ENCODE measurements at places on chromosomes 2 and 18.

DNA sequence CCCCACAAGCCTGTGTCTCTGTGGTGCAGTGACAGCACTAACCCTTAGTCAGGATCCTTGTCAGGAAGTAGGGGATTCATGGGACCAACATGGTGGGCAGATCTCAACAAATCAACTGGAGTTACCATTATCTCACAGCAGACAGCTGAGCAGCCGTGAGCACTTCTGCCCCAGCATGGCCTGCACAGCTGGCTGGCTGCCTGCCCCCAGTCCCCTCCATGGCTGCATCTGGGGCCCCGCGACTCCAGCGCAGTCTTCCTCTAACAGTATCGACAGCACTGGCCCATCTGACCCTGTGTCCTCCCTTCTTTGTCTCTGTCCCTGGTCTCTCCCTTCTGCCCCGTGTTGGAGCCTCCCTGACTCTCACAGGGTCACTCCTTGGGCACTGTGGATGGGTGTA lies 4.7 kb upstream of the ADCY3 start:
- no peak for DNase-seq

DNA sequence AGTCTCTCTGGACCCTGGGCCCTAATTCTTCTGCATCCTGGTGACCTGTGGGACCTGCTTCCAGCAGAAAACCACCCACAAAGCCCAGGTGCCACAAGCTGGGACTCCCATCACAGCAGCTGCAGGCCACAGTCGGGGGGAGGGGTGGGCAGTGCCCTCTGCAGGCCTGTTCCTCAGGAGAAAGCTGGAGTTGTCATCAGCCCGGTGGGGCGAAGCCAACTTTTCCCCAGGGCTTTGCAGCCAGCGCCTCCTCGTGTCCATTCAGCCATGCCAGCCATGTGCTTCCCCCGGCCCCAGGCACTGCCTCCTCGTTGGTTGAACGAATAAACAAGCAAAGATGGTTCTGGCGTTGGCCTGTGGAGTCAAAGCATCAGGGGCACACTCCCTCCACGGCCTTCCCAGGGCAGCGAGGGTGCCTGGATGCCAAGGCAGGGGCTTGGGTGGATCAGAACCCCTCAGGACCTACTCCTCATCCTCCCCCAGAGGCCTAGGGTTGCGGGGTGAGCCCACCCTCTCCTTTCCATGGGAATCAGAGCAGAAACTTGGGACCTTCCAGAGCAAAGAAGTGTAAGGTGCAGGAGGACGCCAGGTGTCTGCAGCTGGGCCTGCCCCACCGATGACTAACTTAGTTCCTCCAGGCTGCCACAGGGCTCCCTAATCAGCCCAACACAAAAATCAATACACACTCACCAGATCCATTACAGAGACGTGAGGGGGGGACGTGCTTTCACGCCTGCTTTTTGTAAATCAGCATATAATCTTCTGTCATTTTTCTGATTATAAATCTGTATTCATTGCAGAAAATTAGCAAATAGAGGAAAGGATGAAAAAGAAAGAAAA lies 75.7 kb upstream of the RAB6C start:
- DNase-seq = no peak

DNA sequence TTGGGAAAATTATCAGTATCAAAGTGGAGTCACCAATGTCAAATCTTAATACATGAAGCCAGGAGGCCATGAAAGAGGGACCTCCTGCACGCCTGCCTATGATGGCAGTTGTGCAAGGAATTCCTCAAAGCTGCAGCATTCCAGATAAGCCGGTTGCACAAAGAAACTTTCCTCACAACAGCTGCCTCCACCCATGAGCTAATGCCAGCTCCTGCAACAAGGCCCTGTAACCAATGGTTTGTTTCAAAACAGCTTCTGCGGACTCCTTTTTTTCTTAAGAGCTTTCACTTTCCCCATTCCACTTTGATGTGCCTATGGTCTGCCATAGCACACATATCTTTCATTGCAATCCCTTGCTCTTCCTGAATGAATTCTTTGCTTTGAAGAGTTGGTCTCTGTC lies 22.4 kb downstream of the TMEM200C start:
- no peak for DNase-seq

- DNase-seq = no peak
These were observed 15.5 kb upstream of the ECEL1 start for GRCh38 chr2:232502911-232503808.

GRCh38 chr2:166170356-166170755 lies 42.5 kb upstream of the SCN1A start:
- DNase-seq = no peak
